ENCODE measurements at places on chromosomes 7 and 10. TPM values are rescaled to one million over a fixed set of nuclear protein-coding genes. Genes with fewer than 3 reads are reported as not detected.

GRCh38 chr10:112963835-112964234 is 13.8 kb downstream of the TCF7L2 start:
- H3K27me3 ChIP-seq, result no peaks in the 10 kb centered on the region
- peaks cover 21% of the 10 kb centered on the region for H3K4me1 ChIP-seq
- no peak overlapping the region for H3K4me3 ChIP-seq
- no peak for DNase-seq

GRCh38 chr10:110415809-110416208 is 81.9 kb upstream of the DUSP5 start:
- H3K27me3 ChIP-seq, result no peaks in the 10 kb centered on the region
- no peak for DNase-seq
- no peaks in the 10 kb centered on the region for H3K36me3 ChIP-seq
- H3K4me1 ChIP-seq, result peaks cover 29% of the 10 kb centered on the region
- H3K4me3 ChIP-seq, result no peak overlapping the region

DNA sequence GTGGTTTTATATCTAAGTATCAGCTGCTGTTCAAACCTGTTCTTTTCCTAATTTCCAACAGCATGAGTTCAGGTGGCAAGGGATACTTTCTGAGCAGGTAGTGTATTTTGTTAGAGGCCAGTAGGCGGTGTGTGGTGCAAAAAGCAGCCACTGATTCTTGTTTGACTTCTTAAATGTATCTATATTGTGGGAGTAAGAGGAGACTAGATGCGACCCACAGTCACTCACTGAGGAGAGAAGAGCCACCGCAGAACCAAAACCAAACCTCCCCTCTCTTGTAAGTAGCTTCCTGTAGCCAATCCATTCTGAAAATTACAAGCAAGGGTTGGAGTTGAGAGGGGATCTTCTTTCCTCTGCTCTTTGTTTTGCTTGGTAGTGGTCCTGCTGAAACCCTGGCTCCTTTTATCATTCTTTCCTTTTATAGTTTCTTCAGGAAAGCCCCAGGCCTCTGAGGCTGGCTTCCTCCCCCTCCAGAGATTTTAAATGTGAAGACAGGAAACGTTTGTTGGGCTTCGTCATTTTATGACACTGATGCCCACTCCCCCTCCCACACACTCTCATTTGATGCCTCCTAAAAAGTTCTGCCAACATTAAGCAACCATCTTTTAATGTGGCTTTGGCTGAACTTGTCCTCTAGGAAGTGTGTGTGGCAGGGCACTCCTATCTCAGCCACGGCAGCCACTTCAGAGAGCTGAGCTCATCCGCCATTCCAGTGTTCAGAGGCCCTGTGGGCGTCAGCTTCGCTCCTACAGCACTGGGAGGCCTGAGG is 566.0 kb downstream of the SUGCT start:
- no peaks in the 10 kb centered on the region for H3K27me3 ChIP-seq
- DNase-seq, result no peak
- H3K4me3 ChIP-seq, result no peak overlapping the region

GRCh38 chr7:73974101-73974947 is 53.6 kb upstream of the ELN start:
- no peaks in the 10 kb centered on the region for H3K27me3 ChIP-seq
- no peak overlapping the region for H3K4me3 ChIP-seq
- DNase-seq, result peak; percentile 64
- H3K36me3 ChIP-seq, result no peaks in the 10 kb centered on the region
- peaks cover 5% of the 10 kb centered on the region for H3K4me1 ChIP-seq

- H3K27ac ChIP-seq, result no peak overlapping the region
- no peaks in the 10 kb centered on the region for H3K36me3 ChIP-seq
- no peaks in the 10 kb centered on the region for H3K4me1 ChIP-seq
- no peaks in the 10 kb centered on the region for H3K27me3 ChIP-seq
- H3K4me3 ChIP-seq, result no peak overlapping the region
Measured at GRCh38 chr7:133186060-133186459, 66.8 kb upstream of the EXOC4 start.

DNA sequence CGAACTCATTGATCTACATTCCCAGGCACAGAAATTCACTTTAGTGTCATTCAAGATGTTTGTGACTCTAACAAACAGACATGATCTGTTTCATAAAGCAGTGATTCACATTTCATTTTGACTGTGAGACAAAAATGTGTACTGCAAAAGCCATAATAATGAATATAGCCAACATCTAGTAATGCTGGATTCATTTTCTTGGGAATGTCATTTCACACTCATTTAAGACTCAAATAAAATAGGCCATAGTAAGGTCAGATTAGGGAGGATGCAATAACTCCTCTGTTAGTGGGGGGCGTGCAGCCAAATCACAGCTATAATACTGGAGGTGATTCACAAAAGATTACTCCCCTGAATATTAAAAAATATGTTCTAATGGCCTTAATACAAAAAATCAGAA is 566.6 kb upstream of the ZWINT start:
- no peak for DNase-seq
- H3K27me3 ChIP-seq, result no peaks in the 10 kb centered on the region
- no peaks in the 10 kb centered on the region for H3K36me3 ChIP-seq
- H3K4me1 ChIP-seq, result no peaks in the 10 kb centered on the region

DNA sequence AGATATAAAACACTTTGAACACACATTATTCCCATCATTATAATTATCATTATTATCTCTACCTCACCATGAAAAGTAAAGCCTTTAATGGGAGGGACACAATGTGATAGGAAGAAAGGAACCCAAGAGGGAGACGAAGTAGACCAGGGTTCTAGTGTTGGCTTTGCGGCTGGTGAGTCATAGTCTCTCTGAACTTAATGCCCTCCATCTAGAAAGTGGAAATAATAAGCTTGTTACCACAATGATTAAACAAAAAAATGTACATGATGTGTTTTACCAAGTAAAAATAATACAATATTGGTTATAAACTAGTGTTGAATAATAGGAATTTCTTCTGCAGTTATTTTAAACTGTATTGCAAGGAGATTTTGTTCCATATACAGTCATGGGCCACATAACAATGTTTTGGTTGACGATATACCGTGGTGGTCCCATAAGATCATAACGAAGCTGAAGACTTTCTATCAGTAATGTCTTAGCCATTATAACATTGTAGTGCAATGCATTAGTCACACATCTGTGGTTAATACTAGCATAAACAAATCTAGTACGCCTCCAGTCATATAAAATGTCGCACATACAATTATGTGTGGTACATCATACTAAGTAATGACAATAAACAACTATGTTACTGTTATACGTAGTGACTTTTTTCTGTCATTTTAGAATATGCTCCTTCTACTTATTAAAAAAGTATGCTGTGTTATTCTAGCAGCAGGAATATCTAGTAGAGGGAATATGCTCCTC is 450.6 kb upstream of the SORCS1 start:
- no peak overlapping the region for H3K27ac ChIP-seq
- DNase-seq, result no peak
- no peak overlapping the region for H3K4me3 ChIP-seq
- H3K27me3 ChIP-seq, result no peaks in the 10 kb centered on the region

DNA sequence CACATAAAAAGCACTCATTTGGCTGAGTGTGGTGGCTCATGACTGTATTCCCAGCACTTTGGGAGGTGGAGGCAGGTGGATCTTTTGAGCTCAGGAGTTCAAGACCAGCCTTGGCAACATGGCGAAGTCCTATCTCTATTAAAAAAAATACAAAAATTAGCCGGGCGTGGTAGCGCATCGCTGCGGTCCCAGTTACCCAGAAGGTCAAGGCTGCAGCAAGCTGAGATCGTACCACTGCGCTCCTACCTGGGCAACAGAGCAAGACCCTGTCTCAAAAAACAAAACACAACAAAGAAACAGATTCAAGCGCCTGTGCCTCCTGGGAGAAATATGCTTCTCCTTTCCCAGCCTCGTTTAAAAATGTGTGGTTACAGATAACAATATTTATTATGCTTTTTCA is 2.2 kb upstream of the ABCF2 start:
- DNase-seq, result peak; percentile 41
- H3K36me3 ChIP-seq, result peaks cover 15% of the 10 kb centered on the region
- no peaks in the 10 kb centered on the region for H3K27me3 ChIP-seq
- H3K4me3 ChIP-seq, result no peak overlapping the region

DNA sequence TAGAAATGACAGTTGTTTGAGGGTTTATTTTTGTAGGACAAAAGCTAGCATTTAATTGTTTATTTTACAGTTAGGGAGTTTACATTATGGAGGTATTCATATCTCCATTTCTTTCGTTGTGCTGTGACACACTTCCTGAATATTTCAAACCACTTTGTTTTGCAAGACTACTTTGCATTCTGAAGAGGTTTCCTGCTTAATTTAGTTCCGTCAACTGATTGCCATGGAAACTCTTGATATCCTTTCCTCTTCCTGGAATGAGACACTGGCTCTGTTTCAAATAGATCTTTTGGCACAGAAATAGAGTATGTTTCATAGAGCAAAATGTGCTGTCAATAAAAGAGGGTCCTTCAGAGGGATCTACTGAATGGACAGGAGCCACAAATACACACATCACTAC is 159.5 kb upstream of the AGR3 start:
- peaks cover 17% of the 10 kb centered on the region for H3K4me1 ChIP-seq
- H3K4me3 ChIP-seq, result no peak overlapping the region
- no peak for DNase-seq
- H3K27ac ChIP-seq, result peak overlapping the region; percentile 67
- H3K27me3 ChIP-seq, result no peaks in the 10 kb centered on the region

DNA sequence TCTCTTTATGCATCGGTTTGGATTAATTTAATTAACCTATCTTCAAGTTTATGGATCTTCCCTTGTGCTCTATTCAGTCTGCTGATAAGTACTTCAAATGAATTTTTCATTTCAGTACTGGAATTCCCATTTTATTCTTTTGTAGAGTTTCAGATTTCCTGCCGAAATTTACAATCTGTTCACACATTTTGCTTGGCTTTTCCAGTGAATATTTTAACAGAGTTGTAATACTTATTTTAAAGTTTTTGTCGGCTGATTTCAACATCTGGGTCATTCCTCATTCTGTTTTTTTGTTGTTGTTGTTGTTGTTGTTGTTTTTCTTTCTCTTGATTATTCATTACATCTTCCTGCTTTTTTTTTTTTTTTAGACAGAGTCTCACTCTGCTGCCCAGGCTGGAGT is 89.9 kb upstream of the KCNMA1 start:
- no peak for DNase-seq
- H3K27me3 ChIP-seq, result no peaks in the 10 kb centered on the region
- H3K36me3 ChIP-seq, result no peaks in the 10 kb centered on the region
- H3K4me1 ChIP-seq, result no peaks in the 10 kb centered on the region
- H3K4me3 ChIP-seq, result no peak overlapping the region

- H3K4me3 ChIP-seq, result no peak overlapping the region
- H3K36me3 ChIP-seq, result peaks cover 6% of the 10 kb centered on the region
- no peaks in the 10 kb centered on the region for H3K4me1 ChIP-seq
- DNase-seq, result no peak
- H3K27ac ChIP-seq, result no peak overlapping the region
- no peaks in the 10 kb centered on the region for H3K27me3 ChIP-seq
Measured at GRCh38 chr7:26760501-26760900, 103.9 kb downstream of the SKAP2 start.

GRCh38 chr10:109022417-109023049 is 900.8 kb downstream of the XPNPEP1 start:
- no peaks in the 10 kb centered on the region for H3K27me3 ChIP-seq
- no peaks in the 10 kb centered on the region for H3K4me1 ChIP-seq
- no peaks in the 10 kb centered on the region for H3K36me3 ChIP-seq
- H3K27ac ChIP-seq, result no peak overlapping the region
- no peak overlapping the region for H3K4me3 ChIP-seq

GRCh38 chr7:127391591-127392181 is 822 bp downstream of the ZNF800 start:
- peak overlapping the region; percentile 99 for H3K27ac ChIP-seq
- peak overlapping the region; percentile 62 for H3K4me3 ChIP-seq
- peak; percentile 92 for DNase-seq
- peaks cover 39% of the 10 kb centered on the region for H3K36me3 ChIP-seq

DNA sequence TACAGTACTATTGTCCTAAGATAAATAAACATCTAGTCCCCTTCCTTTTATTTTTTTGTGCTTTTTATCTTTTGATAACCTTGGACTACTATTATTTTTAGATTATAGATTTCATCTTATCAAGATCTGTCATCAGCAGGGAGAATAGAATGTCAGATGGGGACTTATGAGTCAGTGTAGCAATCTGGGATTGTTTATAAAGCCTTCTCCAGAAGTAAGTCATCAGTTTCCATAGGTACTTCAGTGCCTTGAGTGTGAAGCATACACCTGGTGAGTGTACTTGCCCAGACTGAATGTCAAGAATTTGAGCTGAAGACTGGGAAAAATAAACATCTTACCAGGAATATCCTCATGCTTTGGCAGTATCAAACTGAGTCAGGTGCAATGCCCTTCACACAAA is 2.1 kb downstream of the CASD1 start:
- no peak overlapping the region for H3K27ac ChIP-seq
- H3K36me3 ChIP-seq, result no peaks in the 10 kb centered on the region
- H3K4me3 ChIP-seq, result no peak overlapping the region
- DNase-seq, result no peak
- peaks cover 46% of the 10 kb centered on the region for H3K4me1 ChIP-seq
- no peaks in the 10 kb centered on the region for H3K27me3 ChIP-seq

DNA sequence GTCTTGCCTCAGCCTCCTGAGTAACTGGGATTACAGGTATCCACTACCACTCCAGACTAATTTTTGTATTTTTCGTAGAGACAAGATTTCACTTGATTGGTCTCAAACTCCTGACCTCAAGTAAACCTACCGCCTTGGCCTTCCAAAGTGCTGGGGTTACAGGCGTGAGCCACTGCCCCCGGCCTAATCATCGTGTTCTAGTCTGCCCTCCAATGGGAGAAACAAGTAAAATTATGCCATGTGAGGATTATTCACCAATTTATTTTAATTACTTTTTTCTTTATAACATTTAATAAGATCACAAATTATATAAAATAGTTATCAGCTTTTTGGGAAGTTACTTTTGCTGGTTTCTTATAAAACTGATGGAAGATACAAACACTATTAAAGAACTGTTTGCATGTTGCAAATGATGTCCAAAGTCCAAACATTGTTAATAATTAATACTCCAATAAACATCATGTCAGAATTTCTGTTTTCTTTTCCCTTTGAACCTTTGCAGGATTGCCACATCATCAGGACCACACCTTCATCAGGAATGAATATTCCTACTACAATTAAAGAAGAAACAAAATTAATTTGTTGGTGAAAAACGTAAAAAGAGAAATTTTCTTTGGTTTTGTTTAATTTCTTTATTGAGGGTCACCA is 786 bp upstream of the AKR1C4 start:
- no peaks in the 10 kb centered on the region for H3K27me3 ChIP-seq
- H3K36me3 ChIP-seq, result no peaks in the 10 kb centered on the region
- no peaks in the 10 kb centered on the region for H3K4me1 ChIP-seq

- no peak for DNase-seq
- no peaks in the 10 kb centered on the region for H3K27me3 ChIP-seq
- no peaks in the 10 kb centered on the region for H3K4me1 ChIP-seq
- no peak overlapping the region for H3K27ac ChIP-seq
- no peak overlapping the region for H3K4me3 ChIP-seq
- no peaks in the 10 kb centered on the region for H3K36me3 ChIP-seq
Measured at GRCh38 chr7:106515321-106515720, 145.6 kb downstream of the CCDC71L start.

The IL2RA gene
- 9.7 TPM for polyA plus RNA-seq

The ZNF488 gene
- polyA plus RNA-seq, result 0.02 TPM

The PROSER2 gene
- polyA plus RNA-seq, result 1.6 TPM

The ANAPC16 gene
- polyA plus RNA-seq, result 239 TPM

The SPDYE8 gene
- not detected for polyA plus RNA-seq

The TMEM130 gene
- polyA plus RNA-seq, result 0.17 TPM
